ENCODE measurements at places on chromosomes 4 and X.
A peak's percentile ranks its signal among the peaks of the same experiment; 100 is the strongest.

DNA sequence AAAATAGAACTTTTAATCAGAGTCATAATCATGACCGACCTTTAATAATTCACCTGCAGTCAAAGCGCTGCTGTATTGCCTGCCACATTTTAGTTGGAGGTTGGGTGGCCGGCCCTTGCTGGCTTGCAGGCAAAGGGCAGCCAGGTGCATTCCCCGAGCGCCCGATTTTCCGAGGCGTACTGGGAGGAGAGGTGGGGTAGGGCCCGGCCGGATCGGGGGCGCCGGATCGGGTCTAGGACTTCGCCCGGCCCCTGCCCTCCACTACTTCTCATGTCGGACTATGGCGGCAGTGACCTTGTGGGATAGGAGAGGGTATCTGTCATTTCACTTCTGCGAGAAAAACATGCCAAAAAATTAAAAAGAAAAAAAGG lies 2.5 kb upstream of the RS1 start:
- no peak for DNase-seq

- no peak for DNase-seq
Observed at GRCh38 chrX:155094468-155095061, 23.3 kb downstream of the BRCC3 start.

DNA sequence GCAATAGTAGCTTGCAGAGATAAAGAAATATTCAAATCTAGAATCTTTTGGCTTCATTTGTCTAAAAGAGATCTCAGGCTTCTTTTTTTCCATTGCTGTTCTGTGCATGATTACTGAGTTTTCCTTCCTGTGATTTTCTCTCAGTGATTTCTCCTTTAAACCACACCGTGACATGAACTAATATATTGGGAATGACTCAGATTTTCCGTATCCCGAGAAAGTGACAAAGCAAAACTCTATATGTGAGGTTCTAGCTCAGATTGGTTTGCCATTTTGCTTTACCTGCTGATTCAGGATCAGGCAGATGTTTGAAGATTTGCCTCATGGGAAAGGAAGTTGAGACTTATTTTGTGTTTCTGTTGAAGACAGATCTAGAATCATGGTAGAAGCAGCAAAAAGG lies 59.4 kb downstream of the MTHFD2L start:
- DNase-seq = no peak

DNA sequence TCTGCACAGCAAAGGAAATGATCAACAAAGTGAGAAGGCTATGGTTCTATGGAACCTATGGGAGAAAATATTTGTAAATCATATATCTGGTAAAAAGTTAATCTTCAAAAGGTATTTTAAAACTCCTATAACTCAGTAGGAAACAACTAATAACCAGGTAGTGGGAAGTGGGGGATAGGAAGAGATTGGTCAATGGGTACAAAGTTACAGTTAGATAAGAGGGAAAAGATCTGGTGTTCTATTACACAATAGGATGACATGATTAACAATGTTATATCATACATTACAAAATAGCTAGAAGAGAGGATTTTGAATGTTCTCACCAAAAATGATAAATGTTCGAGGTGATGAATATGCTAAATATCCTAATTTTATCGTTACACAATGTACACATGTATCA lies 46.3 kb downstream of the NDNF start:
- no peak for DNase-seq

- DNase-seq = no peak
Observed at GRCh38 chr4:40003986-40004385, 26.3 kb upstream of the PDS5A start.

DNA sequence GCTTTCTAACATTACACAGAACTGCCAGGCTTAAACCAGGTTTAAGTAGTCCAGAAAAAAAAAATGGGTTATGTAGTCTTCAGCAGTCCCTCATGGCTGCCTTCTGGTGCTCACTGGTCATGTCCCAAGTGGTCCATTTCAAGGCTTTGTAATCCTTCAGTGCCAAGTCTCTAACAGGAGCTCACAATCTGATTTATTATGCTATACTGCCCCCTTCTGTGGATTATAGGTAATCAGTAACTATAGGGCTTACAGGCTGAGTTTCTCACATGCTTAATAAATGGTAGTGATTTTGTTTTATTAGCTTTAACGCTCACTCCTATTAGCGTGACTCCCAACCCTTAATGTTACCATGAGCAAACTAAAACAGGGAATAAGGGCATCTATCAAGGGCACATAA lies 92.5 kb upstream of the EDA2R start:
- DNase-seq = no peak

DNA sequence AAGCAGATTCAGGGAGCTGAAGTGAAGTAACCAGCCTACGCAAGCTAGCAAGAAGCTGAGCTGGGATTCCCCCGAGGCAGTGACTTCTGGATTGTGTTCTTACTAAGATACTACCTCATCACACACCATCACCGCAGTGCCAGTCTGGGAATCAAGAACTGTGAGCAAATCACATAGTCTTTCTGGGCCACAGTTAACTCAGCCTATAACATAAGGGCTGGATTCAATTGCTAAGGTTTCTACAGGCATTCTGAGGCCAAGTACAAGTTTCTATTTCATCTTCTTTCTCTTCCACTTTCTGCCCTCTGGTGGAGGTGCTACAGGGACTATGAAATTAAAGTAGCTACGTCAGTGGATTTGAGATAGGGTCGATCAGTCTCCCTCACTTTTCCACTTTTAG lies 1.4 kb upstream of the CORIN start:
- no peak for DNase-seq

GRCh38 chr4:166802346-166802745 lies 431.9 kb downstream of the SPOCK3 start:
- DNase-seq = no peak

GRCh38 chr4:16449406-16449805 lies 223.1 kb upstream of the TAPT1 start:
- no peak for DNase-seq

- peak; percentile 15 for DNase-seq
Observed at GRCh38 chr4:82430964-82431745, 765 bp downstream of the ENOPH1 start.

- DNase-seq = no peak
Observed at GRCh38 chr4:124135409-124135813, 577.1 kb downstream of the ANKRD50 start.

Data from stimulated activated CD8-positive, alpha-beta memory T cell treated with anti-CD3 and anti-CD28 coated beads, Interleukin-2, amount 100 ng/mL, for 1 hour (primary cell).